Stimulated activated CD8-positive, alpha-beta memory T cell treated with anti-CD3 and anti-CD28 coated beads, Interleukin-4, amount 100 ng/mL, for 24 hours (primary cell): ENCODE measurements at places on chromosomes 1 and 21.

DNA sequence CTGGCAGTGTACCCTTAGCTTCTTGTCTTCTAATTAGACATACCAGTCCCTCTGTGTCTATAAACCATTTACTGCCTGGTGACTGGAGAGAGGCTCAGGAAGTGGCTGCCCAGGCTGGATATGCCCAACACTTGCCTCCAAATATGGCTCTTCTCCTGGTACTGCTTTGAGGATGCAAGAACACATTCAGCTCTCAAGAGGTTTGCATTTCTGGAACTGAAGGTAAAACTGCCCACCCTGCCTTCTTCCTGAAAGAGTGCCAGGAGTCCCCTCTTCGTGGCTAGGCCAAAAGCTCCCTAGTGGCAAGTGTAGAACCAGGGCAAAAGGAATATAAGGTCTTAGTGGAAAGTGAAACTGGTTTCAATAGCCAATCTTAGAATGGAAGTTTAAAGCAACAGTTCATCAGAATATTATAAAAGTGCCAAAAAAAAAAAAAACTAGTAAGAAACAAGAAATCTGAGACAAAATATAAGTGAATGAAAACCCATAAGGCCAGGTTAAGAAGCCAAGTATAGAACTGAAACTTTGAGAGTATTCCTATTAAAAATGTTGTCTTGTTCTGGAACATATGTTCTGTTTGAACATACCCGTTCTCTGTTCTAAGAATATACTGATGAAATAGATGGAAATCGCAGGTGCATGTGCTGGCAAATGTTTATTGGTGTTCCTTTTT, 77.2 kb upstream of the CTTNBP2NL start:
- DNase-seq, result no peak

- no peak for DNase-seq
Measured at GRCh38 chr1:53616927-53617326, 122.0 kb downstream of the GLIS1 start.

GRCh38 chr1:171740356-171740863, 1.5 kb downstream of the VAMP4 start:
- DNase-seq, result no peak

GRCh38 chr1:171998711-171999110, 157.4 kb downstream of the DNM3 start:
- DNase-seq, result no peak

DNA sequence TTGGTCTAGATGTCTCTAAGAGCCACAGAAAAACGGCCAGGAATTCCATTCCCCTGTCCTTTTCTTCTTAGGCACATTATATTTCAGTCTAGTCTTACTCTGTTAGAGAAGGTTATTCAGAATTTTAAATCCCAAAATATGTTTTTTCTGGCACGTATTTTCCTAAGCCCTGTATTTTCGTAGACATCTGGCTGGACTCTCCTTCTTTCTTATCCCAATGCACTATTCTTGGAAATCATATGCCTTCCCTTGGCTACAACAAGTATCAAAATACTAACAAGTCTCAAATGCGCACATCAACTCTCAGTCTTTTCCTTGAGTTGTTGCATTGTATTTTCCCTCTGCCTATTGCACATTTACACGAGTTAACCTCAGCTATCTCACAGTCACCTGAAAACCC, 96.2 kb downstream of the DPYD start:
- no peak for DNase-seq

DNA sequence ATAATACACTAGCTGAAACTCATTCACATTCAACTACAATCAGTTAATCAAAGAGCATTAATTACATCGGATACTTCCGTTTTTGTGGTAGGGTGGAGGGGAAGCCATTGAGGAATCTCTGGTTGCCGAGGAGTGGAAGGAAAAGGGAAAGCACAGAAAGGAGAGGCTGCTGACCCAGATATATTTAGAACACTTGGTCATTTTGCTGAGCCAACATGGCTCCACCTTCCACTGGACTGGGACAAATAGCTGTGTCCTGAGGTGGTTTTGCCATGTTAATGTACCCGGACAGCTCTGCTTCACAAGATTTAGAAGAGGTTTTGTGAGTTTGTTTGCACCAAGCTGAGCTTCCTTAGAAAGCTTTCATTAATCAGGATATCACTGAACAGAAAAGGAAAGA, 26.2 kb downstream of the ASTN1 start:
- no peak for DNase-seq

DNA sequence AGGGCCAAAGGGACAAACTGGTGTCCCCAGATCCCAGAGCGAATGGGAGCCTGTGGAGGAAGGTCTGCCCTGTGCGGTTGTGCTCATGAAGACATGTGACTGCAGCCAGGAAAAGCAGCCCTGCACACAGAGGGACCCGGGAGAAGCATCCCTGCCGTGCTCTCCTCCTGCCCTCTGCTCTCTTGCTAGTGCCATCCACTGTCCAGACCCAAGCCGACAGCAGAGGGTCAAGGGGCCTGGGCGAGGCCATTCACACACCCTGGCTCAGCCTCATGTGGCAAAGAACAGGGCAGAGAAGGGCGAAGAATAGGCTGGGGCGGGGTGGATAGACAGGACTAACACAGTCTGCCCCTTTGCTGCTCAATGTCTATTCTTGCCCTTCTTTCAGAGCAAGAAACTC, 17.4 kb downstream of the DMRTB1 start:
- no peak for DNase-seq

DNA sequence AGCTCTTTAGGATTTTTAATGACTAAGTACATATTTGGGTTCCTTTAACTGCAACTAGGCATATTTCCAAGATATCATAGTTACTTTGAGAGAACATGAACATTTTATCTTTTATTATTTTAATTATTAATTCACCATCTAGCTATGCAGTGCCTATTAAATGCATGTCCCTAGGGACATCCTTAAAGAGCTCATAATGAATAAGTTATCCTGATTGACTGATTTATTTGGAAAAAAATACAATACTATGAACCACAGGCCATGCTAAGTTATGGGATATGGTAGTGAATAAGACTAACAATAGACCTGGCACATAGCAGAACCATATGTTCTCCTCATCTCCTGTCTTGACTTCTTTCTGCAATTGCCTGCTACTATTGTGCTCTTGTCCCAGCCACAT, 16.4 kb upstream of the C1orf105 start:
- DNase-seq, result no peak

DNA sequence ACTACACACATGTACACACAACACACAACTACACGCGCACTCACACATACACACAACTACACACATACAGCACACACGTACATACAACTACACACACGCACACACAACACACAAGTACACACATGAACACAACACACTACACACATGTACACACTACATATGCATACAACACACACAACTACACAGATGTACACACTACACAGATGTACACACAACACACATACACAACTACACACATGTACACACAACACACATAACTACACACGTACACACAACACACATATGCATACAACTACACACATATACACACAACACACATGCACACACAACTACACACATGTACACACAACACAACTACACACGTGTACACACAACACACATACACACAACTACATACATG, 318.6 kb downstream of the CAMTA1 start:
- no peak for DNase-seq

- DNase-seq, result no peak
Measured at GRCh38 chr1:154774175-154774855, 95.8 kb downstream of the KCNN3 start.

GRCh38 chr1:158563853-158564252, 6.5 kb downstream of the OR6P1 start:
- no peak for DNase-seq

DNA sequence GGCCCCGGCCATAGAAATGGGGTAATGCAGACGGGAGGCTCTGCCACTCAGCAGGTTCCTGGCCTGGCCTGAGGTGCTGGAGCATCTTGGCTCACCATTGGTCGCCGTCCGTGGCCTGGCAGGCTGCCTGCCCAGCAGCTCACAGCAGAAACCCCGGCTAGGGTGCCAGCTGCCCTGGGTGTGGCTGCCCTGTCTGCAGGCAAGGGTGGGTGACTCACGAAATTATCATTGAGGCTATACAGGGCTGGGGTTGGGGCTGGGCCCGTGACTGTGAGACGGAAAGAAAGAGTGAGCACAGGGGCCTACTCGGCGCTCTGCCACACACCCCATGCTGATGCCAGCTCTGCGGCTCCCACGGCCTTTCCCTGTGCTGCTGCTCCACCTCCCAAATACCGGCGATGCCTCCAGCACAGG, 8.0 kb upstream of the PKP1 start:
- no peak for DNase-seq

- peak; percentile 0 for DNase-seq
Measured at GRCh38 chr1:181061891-181062835, 26.3 kb upstream of the IER5 start.

GRCh38 chr1:170881268-170882265, 53.8 kb upstream of the MROH9 start:
- DNase-seq, result no peak

DNA sequence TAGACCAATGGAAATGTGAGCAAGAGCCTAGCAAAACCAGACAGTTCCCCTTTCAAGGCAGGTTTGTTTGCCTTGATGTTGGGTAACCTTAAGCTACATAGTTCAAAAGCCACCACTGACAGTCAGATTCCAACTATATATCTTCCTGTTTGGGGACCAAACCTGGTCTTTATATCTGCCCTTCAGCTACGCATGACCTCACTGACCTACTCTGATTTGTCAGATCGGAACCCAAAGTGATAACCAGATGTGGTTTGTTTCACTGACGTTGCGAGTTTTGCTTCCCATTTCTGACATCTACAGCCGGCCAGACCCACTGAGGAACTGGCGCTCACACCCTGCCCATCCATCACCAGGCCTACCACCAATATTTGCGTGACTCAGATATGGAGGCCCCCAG, 361.1 kb upstream of the CHRM3 start:
- DNase-seq, result no peak

DNA sequence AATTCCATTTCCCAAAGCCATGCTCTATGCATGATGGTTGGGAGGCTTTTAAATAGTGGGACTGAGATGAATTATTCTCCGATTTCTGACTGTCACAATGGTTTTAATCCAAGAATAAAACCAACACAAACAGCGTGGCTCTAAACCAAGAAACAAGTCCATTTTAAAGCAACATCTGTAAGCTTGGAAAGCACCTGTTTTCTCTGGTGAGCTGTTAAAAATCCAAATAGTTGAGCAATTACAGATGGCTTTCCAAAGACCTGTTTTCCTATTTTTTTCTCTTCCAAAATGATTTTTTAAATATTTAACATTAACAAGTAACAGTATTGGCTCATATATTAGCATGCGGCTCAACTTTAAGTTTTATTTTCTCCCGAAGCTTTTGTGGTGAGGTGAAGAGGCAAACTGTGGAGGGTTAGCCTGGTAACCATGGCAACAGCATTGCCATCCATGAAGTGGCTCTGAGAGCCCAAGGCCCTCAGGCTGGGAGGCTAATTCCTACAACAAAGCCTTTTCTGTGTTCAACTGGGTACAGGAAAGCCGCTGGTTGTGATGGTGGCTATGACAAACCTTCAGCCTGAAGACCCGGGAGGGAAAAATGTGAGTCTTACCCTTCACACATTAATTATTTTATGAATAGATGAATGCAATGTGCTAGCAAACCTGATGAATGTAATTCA, 56.7 kb upstream of the B3GALT5 start:
- no peak for DNase-seq

- no peak for DNase-seq
Measured at GRCh38 chr1:28456078-28456477, 49.8 kb upstream of the RCC1 start.

DNA sequence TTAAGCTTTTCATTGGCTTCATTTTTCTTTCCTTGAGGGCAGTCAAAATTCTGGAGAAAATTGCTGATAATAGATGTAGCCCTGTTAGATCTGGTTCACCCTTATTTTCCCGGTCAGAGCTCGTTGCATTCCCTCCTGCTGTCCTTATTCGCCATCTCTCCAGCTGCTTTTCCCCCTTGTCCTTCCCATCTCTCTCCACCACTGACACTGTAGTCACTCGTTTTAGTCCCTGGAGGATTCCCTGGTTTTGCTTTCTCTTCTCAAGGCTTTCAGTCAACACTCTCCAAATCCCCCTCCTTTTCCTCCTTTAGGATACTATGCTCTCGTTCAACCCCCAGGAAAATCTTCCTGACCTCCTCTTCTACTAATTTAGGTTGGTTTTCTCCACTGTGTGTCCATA, 83.1 kb downstream of the C21orf91 start:
- no peak for DNase-seq

DNA sequence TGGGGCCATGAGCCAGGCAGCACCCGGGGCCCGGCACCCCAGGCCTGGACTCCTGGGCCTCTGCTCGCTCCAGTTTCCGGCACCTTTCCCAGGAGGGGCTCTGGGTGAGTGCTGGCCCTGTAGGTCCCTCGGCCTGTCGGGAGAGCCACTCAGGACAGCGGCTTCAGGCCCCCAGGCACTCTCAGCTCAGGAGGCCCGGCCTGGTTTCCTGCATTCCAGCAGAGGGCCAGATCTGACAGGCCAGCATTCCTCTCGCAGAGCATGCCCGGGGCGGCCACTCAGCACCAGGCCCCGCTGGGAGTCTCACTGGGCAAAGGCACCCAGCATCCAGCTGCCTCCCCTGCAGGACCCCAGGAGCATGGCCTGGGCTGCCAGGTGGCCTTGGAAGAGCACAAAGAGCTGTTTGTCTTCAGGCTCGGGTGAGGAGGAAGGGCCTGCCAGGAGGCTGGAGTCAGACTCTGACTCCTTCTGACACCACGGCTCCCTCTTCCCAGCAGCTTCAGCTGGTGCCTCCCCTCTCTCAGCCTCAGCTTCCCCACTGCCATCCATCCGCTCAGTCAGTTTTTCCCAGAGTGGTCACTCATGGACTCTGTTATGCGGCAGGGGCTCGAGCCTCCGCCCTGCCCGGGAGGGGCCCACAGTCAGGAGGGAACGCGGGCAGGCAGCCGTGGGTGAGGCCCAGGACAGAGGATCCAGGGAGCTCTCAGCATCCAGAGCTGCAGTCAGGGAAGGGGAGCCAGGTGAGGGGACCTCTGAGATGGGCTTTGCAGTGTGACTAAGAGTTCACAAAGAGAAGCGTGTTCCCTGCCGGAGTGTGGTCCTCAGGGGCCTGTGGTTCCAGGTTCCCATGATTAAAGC, 51.7 kb downstream of the WNT9A start:
- no peak for DNase-seq

DNA sequence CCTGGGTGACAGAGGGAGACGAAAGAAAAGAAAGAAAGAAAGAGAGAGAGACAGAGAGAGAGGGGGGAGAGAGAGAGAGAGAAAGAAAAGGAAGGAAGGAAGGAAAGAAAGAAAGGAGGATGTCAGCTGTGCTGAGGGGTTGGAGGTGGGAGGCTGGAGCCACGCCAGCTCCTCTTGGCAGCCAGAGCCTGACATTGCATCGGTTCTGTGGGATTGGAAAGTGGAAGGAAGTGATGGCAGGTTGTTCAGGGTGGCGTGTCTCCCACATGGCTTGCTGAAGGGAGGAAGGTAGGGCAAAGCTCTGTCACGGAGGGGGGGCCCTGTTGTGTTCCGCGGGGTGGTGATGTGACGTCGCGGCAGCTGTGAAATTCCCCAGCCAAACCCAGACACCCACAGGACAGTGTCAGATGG, 30.7 kb downstream of the EIF2D start:
- peak; percentile 58 for DNase-seq

DNA sequence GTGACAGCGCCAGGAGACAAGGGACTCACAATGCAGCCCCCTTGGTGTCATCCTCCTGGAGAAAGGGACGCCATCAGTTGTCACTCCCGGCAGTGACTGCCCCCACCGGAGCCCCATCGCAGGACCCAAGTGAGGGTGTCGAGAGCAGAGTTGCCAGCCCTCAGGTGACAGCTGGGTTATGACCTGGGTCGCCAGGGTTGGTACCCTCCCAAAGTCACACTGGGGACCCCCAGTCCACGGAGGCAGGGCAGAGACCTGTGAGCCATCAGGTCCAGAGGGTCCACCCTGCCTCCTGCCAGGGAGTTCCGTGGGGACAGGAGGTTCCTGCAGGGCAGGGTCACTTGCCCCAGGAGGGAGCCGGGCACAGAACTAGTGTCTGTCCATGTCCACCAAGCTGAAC, 78.2 kb upstream of the IFFO2 start:
- DNase-seq, result no peak
